B cell (primary cell): ENCODE measurements at places on chromosomes 11 and 22. TPM values are rescaled to one million over a fixed set of nuclear protein-coding genes. Genes with fewer than 3 reads are reported as not detected.

GRCh38 chr11:45560155-45560912 is 105.1 kb downstream of the CHST1 start:
- H3K27me3 ChIP-seq = no peaks in the 10 kb centered on the region
- no peaks in the 10 kb centered on the region for H3K4me1 ChIP-seq
- no peak overlapping the region for H3K4me3 ChIP-seq
- no peak overlapping the region for H3K27ac ChIP-seq
- no peaks in the 10 kb centered on the region for H3K36me3 ChIP-seq

- no peaks in the 10 kb centered on the region for H3K27me3 ChIP-seq
- H3K4me1 ChIP-seq = no peaks in the 10 kb centered on the region
- no peaks in the 10 kb centered on the region for H3K36me3 ChIP-seq
- DNase-seq = no peak
- no peak overlapping the region for H3K27ac ChIP-seq
These were observed 28.7 kb upstream of the WT1 start for GRCh38 chr11:32464078-32464477.

- no peak overlapping the region for H3K27ac ChIP-seq
- H3K4me1 ChIP-seq = no peaks in the 10 kb centered on the region
- DNase-seq = no peak
- H3K27me3 ChIP-seq = no peaks in the 10 kb centered on the region
- no peaks in the 10 kb centered on the region for H3K36me3 ChIP-seq
These were observed 4.2 kb downstream of the ZP1 start for GRCh38 chr11:60871378-60872061.

GRCh38 chr22:22181341-22181850 is 63.2 kb upstream of the VPREB1 start:
- H3K36me3 ChIP-seq = no peaks in the 10 kb centered on the region
- no peaks in the 10 kb centered on the region for H3K27me3 ChIP-seq
- H3K4me1 ChIP-seq = peaks cover 18% of the 10 kb centered on the region
- no peak overlapping the region for H3K4me3 ChIP-seq
- H3K27ac ChIP-seq = no peak overlapping the region

DNA sequence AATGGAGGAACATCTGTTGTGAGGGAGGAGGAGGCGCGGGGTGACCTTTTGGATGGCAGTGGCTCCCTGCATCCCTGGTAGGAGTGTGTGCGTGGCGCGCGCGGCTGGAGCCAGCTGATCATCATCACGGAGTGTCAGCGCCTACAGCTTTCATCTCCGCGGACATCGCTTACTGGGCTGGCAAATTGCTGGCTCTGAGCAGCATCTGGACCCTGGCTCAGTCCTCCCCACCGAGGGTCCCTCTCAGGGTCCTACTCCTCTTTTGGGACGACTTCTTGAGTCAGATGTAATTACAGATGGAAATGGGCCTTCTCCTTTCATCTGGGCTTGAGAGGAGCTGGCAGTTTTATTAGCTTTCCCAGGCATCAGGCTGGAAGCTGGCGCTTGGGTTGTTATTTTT is 85.3 kb downstream of the CACNA1I start:
- H3K27ac ChIP-seq = no peak overlapping the region
- no peak for DNase-seq
- no peaks in the 10 kb centered on the region for H3K36me3 ChIP-seq
- H3K4me3 ChIP-seq = no peak overlapping the region
- no peaks in the 10 kb centered on the region for H3K27me3 ChIP-seq

DNA sequence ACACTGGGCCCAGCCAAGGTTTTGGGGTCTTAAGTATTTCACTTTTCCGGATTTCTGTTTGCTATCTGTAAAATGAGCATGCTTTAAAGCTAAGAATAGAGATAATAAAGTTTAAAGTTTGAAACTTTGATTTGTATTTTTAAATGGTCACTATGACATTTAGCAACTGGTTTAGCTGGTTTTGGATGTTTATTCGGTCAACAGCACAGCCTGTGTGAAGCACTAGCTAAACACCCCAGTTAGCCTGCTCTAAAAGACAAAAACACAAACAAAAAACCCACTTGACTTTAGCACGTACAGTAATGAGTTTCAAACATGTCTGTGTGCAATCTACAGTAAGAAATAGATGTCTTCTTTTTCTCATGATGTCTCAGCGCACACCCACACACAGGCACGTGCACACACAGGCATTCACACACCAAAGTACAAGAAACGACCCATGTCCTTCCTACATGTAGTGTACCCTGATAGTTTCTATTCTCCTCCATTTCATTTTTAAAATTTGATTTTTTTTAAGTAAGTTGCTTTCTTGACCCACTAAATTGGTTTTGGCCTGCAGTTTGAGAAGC is 29.4 kb downstream of the SLC1A2 start:
- no peak overlapping the region for H3K4me3 ChIP-seq
- no peaks in the 10 kb centered on the region for H3K36me3 ChIP-seq
- DNase-seq = peak; percentile 5
- H3K27me3 ChIP-seq = no peaks in the 10 kb centered on the region
- no peak overlapping the region for H3K27ac ChIP-seq

DNA sequence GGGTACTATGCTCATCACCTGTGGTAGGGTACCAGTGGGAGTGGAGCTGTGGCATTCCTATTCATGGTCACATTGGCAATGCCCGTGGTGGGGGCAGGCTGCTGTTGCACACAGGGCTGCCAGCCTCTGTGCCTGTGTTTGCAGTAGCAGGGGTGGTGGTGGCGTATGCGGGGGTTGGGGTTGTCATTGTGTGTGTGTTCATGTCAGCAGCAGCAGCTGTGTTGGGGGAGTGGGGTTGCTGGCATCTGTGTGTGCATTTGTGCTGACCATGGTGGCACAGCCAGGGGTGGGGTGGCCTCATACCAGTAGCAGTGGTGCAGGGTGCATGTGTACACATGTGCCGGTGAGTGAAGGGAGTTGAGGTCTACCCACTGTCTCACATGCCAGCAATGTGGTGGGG is 34.4 kb downstream of the TMEM225 start:
- no peak for DNase-seq
- no peaks in the 10 kb centered on the region for H3K36me3 ChIP-seq
- no peak overlapping the region for H3K27ac ChIP-seq

- DNase-seq = no peak
- H3K27ac ChIP-seq = peak overlapping the region; percentile 79
- H3K36me3 ChIP-seq = peaks cover 18% of the 10 kb centered on the region
- no peaks in the 10 kb centered on the region for H3K27me3 ChIP-seq
- H3K4me1 ChIP-seq = peaks cover 58% of the 10 kb centered on the region
These were observed 2.1 kb downstream of the ARAP1 start for GRCh38 chr11:72750086-72750485.

- H3K27me3 ChIP-seq = no peaks in the 10 kb centered on the region
- H3K4me1 ChIP-seq = no peaks in the 10 kb centered on the region
- H3K4me3 ChIP-seq = no peak overlapping the region
- no peaks in the 10 kb centered on the region for H3K36me3 ChIP-seq
- no peak overlapping the region for H3K27ac ChIP-seq
These were observed 261.7 kb downstream of the TENM4 start for GRCh38 chr11:79179087-79179486.

DNA sequence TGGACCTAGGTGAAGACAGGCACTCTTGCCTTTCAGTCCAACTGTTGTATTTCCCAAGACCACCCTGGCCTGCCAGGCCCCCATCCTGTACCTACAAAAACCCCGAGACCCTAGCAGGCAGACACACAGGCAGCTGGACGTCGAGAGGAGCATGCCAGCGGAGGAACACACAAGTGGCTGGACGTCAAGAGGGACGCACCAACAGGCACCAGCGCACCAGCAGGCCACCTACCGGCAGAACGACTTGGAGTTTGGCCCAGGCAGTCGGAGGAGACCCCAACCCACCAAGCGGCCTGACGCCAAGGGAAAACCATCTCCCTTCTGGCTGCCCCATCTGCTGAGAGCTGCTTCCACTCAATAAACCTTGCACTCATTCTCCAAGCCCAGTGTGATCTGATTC is 1883.4 kb upstream of the RAG2 start:
- H3K27ac ChIP-seq = no peak overlapping the region
- H3K4me1 ChIP-seq = no peaks in the 10 kb centered on the region
- DNase-seq = no peak
- no peaks in the 10 kb centered on the region for H3K27me3 ChIP-seq

DNA sequence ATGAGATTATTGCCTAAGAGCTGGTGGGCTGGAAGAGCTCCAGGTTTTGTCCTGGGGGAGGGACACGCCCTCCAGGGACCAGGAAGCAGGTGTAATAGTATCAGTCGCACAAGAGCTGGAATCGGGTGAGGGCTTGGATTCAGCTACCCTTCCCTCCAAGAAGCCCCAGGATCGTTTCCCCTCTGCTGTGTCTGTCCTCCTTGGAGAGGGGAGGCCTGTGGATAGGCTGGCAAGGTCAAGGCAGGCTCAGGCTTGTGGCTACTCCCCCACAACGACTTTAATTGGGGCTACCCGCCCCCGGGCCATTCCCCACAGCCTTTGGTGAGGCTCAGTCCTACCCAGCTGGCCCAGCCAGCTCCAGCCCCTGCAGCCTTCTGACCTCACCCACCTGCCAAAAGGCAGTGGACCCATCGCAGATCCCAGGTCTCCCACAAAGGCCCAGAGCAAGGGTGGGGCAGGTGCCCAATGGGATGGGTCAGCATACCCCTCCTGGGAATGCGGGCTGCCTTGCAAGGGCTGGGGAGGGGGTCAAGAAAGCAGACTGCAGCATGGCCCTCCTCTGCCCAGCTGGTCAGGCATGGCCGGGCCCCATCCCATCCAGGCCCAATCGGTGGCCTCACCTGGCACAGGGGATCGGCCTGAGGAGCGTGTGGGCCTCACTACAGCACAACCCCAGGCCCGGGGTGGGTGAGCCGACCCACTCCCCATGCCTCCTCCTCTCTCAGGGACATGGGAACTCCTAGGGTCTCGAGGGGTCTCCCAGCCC is 1.0 kb downstream of the CTSD start:
- H3K36me3 ChIP-seq = peaks cover 2% of the 10 kb centered on the region
- H3K27ac ChIP-seq = no peak overlapping the region
- peaks cover 4% of the 10 kb centered on the region for H3K27me3 ChIP-seq
- peak overlapping the region; percentile 78 for H3K4me3 ChIP-seq
- no peak for DNase-seq

DNA sequence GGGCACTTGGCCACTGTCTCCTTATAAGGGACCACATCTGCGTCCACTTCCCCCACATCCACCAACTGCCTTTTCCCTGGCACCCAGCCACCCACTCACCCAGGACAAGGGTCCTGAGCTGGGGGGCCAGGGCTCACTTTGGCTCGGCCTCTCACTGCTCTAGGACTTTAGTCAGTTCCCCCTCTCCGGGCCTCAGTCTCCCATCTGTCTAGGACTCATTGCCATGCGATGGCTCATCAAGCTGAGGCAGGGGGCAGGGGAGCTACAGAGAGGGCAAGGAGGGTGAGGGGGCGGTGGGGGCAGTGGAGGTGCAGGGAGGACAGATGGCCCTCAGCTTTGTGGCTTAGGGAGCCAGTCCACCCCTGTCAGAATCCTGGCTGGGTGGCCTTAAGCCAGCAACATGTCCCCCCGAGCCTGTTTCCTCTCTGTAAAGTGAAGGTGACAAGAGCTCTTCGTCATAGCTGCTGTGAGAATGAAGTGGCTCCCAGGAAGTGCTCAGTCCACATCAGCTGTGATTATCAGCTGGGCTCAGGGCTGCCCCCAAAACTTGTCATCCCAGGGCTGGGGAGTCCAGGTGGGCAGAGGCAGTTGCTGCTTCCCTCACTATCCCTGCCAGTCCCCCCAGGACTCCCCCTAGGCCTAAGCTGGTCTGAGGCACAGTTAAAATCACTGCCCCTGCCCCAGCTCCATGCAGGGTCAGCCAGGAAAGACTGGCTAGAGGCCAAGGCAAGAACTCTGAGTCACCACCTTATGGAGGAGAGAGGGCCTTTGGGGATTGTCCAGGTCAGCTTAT is 14.9 kb downstream of the RAC2 start:
- H3K27me3 ChIP-seq = no peaks in the 10 kb centered on the region
- DNase-seq = no peak
- peaks cover 95% of the 10 kb centered on the region for H3K4me1 ChIP-seq
- H3K36me3 ChIP-seq = peaks cover 90% of the 10 kb centered on the region

DNA sequence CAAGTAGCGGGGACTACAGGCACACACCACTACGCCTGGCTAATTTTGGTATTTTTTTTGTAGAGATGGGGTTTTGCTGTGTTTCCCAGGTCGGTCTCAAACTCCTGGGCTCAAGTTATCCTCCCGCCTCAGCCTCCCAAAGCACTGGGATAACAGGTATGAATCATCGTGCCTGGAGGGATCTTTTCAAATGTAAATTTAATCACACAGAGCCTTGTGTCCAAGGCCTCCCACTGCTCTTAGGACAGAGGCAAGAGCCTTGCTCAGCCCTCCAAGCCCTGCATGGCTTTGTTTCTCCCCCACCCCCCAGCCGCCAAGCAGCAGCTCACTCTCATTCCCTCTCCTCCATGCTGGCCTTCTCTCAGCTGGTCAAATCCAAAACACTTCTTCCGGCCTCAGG is 75.3 kb upstream of the CREB3L1 start:
- H3K4me1 ChIP-seq = no peaks in the 10 kb centered on the region
- H3K36me3 ChIP-seq = no peaks in the 10 kb centered on the region
- H3K27ac ChIP-seq = no peak overlapping the region
- DNase-seq = no peak

DNA sequence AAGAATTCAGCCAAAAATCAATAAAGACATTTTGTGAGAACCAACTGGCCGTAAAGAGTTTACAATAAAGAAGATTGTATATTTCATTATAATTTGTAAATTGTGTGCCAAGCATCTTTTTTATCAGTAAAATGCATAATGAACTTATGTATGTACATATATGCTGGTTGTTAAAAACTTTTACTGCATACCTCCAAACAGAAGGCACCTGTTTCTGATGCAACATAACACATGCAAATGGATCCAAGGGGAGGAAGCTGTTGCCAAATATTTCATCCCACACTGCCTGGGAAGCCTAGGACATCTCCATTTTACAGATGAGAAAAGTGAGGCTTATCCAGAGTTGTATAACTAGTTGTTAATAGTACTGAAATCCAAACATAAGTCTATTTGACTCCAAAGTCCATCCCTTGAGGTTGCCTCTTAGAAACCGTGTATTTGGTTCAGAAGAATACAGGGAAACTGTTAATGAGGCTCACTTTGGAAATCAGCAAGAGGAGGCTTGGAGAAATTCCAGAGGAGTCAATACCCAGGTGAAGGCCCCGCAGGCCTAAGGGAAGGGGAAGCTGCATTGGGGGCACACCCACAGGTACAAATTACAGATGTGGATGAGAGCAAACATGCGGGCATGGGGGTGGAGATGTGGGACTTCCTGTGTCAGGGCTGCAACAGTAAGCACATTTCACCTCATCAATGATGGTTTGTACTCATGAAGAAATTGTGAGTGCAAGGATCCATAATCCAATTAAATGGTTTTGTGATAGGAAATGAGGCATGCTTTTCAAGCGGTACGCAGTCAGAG is 51.1 kb downstream of the RCN1 start:
- H3K4me3 ChIP-seq = no peak overlapping the region
- no peaks in the 10 kb centered on the region for H3K27me3 ChIP-seq
- H3K27ac ChIP-seq = no peak overlapping the region
- no peaks in the 10 kb centered on the region for H3K36me3 ChIP-seq
- no peak for DNase-seq

DNA sequence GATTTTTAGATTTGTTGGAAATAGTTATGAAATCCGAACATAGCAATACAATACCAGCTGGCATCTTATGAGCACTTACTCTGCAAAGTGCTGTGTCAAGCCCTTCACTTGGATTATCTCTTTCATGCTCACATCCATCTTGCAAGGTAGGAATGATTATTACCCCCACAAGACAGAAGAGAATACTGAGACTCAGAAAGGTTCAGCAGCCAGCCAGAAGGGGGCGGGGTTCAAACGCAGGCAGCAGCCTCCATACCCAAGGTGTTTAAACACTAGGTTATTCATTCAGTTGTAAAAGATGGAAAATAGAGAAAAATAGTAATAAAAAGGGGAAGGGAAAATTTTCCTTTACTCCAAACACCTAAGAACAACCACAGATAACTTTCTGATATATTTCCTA is 158.5 kb downstream of the CCDC34 start:
- DNase-seq = no peak
- no peak overlapping the region for H3K4me3 ChIP-seq
- no peaks in the 10 kb centered on the region for H3K27me3 ChIP-seq
- no peaks in the 10 kb centered on the region for H3K4me1 ChIP-seq
- H3K36me3 ChIP-seq = no peaks in the 10 kb centered on the region
- H3K27ac ChIP-seq = no peak overlapping the region

The POU2AF2 gene
- not detected in 2 replicates for total RNA-seq
